Kidney epithelial cell (primary cell): ENCODE measurements at places on chromosomes 12 and 14.

DNA sequence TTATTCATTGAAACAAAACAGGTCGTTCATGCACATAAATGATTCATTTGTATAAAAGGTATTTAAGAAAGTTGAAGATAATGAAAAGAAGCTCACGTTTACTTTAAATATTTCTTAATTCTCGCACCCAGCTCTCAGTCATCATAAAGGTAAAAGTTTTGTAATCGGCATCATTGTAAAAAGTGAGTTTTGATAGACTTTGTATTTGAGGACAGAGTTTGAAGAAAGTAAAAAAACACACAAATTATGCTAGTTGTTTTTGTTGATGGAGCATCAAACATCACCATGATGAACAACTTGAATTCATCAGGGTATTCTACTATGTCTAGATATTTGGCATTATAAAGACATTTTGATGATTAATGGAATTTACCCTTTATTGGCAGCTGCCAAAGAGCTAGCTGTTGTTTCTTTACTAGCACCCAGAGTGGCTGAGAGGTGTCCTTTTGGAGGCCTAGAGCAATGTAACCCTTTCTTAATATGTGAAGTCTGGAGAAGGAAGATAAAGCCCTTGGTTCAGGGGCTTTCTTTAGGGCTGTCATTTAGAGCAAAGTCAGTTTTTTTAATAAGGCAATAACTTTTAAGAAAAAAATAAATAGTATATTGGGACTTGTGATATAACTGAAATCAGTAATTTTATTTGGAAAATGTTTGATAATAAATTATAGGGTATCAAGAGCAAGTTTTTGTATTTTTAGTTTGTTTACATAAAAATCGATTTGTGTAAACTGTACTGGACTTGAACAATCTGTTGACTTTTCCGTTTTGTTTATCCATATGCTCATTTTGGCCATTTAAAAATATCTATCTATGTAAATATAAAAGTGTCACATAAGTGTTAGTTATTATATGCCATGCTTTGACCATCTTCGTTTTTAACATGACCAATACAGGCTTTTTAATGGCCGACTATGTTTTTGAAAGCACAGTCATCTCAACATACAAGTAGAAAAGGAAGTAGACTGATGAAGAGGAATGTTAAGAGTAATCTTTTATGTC is 7.4 kb downstream of the GLRX5 start:
- DNase-seq = no peak

GRCh38 chr12:117139025-117139717 is 40.0 kb upstream of the TESC start:
- DNase-seq = no peak

GRCh38 chr12:108821407-108822397 is 35.7 kb downstream of the SSH1 start:
- DNase-seq = no peak

DNA sequence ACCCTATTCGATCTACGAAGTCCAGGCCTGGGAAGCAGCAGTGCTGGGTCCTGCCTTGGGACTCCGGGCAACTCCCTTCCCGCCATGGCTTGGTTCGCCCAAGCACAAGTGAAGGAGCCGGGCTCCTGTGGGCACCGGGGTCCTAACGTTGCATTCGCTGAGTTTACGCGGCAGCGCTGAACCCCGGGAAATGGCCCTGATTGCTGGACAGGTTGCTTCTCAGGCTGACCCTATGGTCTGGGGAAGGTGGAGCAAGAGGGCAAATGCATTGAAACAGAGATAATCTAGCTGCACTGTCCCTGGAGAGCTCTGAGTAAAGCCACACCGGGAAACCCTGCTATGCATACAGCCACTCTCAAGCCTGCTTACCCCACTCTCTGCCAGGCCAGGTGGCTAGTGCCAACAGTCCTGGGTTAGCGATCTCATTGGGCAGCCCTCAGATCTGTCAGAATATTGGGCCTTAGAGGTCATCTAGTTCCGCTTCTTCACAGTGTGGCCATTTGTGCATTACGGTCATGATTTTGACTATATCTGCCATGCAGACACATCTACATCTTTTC is 11.3 kb downstream of the SYNE3 start:
- no peak for DNase-seq

DNA sequence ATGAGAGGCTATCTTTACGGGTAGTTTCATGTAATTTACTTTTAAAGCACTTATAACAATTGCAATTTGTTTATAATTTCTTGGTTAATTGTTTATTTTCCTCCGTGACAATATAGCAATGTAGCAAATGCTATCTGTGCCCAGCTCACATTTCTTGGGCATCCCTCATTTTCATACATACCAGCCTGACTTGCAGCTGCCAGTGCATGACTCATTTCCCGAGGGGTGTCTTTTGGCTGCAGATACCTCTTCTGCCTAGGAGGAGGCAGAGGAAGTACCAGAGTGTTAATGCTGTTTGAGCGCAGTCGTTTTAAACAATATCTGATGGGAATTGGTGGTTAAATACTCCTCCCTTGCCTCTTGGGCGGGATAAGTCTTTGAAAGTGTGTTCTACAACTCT is 104.2 kb upstream of the ABCD2 start:
- peak; percentile 1 for DNase-seq

DNA sequence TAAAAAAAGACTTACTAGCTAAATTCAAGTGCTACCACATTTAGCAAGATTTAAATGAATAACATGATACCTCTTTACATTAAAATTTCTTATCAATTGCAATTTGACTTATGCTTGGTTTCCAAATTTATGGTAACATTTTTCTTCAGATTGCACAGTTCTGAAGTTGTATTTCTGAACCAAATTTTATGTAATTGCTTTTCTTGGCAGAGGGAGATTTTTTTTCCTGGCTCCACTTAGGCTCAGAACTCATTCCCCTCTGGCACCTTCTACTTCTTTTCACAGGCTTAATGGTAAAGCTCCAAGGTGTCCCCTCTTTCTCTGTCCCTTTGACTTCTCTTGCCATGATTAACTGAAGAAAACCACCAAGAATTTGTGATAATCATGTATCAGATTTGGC is 99.8 kb upstream of the TMTC1 start:
- no peak for DNase-seq

DNA sequence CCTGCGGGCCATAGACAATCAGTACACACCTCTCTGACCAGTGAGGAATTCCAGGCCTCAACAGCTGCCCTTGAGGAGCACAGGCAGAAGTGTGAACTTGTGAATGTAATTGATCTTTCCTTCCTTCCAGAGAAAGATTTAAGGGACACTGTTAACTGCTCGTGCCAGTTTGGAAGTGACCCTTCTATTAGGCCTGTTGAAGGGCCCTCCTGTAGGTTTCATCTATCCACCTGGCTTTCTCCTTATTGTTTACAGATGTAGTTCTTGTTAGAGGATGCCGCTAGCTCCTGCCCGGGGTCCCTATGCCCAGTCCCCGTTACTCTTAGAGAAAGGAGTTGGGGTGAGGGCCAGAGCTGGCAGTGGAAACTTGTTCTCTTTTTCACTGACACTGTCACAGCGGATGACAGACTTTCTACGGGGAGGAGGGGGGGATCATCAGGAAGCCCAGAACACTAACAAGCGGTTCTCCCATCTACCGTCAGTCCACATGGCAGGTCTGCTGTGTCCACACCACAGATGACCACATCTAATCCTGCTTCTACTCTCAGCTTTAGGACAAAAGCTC is 42.6 kb downstream of the SH2B3 start:
- DNase-seq = no peak

- DNase-seq = no peak
Observed at GRCh38 chr12:102118874-102119273, 1.0 kb downstream of the NUP37 start.

DNA sequence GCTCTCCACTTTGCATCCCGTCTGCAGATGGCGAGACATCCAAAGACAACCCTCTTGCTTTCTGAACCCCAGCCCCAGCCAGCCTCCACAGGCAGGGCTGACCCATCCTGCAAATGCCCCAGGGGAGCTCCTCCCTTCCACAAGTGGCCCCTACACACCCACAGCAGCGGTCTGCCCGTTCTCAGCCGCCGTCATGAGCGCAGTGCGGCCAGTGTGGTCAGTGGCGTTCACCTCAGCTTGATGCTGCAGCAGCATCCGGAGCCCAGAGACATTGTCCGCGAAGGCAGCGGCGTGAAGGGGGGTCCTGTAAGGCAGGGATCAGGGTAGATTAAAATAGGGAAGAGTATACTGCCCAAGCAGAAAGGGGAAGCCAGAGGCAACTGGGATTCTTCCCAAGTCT is 13.7 kb downstream of the ANKRD52 start:
- no peak for DNase-seq

GRCh38 chr14:74645244-74645643 is 33.2 kb upstream of the LTBP2 start:
- no peak for DNase-seq

- no peak for DNase-seq
Observed at GRCh38 chr14:72739446-72740405, 154.2 kb downstream of the DPF3 start.

GRCh38 chr12:90979019-90979418 is 24.0 kb upstream of the CCER1 start:
- no peak for DNase-seq

GRCh38 chr12:27508736-27509431 is 15.1 kb upstream of the PPFIBP1 start:
- DNase-seq = no peak

DNA sequence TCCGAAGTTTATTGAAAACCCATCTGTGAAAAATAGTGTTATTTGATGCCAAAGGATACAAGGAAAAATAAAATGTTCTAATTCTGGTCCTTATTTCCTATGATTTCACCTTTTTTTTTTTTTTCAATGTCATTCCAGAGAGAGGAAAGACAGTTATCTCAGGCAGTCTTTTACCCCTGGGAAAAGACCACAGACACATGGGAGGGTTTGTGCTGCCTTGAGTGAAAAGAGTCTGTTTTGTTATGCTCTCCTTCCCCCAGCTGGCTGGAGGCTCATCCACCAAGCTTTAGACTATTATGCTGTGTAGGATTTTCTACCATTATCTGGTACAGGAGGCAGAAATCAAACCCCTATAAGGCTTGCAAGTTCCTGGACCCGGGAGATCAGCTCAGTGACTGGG is 151.8 kb downstream of the CRADD start:
- DNase-seq = no peak

DNA sequence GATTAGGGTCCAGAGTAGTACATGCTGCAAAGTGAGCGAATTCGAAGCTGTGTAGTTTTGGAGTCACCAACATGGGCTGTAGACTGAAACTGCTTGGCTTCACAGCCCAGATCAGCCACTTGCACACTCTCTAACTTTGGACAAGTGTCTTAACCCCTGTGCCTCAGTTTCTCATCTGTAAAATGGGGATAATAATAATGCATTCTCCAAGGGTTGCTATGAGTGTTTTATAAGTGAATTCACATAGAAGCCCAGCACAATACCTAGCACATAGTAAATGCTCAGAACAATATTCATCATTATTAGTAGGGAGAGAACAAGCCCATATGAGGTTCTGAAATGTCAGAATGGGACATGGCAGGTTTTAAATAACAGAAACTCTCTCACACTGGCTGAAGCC is 10.4 kb downstream of the WSCD2 start:
- no peak for DNase-seq

DNA sequence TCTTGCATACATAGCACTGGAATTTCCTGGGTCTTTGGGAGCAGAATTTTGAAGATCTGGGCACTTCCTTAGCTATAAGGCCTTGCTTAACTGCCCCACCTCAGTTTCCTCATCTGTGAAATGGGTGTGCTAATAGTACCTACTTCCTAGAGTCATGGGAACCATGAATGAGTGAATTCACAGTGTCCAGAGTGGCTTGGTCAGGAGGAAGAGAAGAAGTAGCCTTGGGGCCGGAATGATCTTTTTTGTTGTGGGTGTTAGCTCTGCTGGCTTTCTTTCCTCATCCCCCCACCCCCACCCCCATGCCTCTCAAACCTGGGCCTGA is 2.4 kb downstream of the SH2B3 start:
- DNase-seq = no peak

- DNase-seq = no peak
Observed at GRCh38 chr12:108518101-108518715, 3.1 kb downstream of the FICD start.

- peak; percentile 10 for DNase-seq
Observed at GRCh38 chr12:39764944-39765560, 145.4 kb upstream of the ABCD2 start.

- no peak for DNase-seq
Observed at GRCh38 chr14:102593061-102593824, 794 bp downstream of the RCOR1 start.

DNA sequence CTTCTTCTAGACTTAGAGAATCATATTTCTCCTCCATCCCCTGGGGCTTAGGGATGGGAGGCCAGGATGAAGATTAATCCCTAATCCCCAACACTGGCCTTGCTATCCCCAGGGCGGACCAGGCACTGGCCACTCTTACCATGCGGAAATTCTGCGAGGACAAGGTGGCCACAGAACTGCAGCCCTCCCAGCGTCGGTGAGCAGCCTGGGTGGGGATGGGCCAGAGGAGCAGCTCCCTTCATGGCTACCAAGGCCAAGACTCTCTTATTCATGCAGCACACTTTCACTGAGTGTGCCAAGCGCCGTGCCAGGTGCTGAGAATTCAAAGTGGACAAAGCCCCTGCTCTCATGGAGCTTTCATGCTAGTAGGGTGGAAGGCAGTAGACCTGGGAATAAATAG is 7.0 kb downstream of the TNS2 start:
- DNase-seq = no peak

GRCh38 chr14:71138448-71139293 is 231.4 kb downstream of the PCNX1 start:
- no peak for DNase-seq

- no peak for DNase-seq
Observed at GRCh38 chr12:114272605-114273004, 133.3 kb downstream of the TBX5 start.

GRCh38 chr12:100043631-100044030 is 58.9 kb upstream of the ANKS1B start:
- no peak for DNase-seq

DNA sequence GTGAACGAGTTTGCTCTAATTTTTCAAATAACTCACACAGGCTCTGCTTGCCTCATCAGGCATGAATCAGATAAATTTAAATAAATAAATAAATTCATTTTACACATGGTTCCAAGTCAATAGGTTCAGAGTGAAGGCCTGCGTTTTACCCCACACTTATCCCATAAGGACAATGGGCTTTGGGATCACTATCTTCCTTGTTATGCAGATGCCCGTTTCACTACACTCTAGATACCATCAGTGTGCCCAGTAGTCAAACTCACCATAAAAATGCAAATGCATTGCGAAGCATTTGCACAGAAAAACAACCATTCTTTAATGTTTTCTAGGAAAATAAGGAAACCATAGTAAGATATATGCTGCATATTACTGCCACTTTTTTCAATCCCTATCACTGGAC is 155.9 kb upstream of the CCDC196 start:
- no peak for DNase-seq

GRCh38 chr12:28742791-28743190 is 406.3 kb upstream of the FAR2 start:
- peak; percentile 41 for DNase-seq

- no peak for DNase-seq
Observed at GRCh38 chr14:35355981-35356841, 48.3 kb downstream of the NFKBIA start.
